ENCODE measurements at places on chromosomes 1 and 21. TPM values are rescaled to one million over a fixed set of nuclear protein-coding genes. Genes with fewer than 3 reads are reported as not detected.

DNA sequence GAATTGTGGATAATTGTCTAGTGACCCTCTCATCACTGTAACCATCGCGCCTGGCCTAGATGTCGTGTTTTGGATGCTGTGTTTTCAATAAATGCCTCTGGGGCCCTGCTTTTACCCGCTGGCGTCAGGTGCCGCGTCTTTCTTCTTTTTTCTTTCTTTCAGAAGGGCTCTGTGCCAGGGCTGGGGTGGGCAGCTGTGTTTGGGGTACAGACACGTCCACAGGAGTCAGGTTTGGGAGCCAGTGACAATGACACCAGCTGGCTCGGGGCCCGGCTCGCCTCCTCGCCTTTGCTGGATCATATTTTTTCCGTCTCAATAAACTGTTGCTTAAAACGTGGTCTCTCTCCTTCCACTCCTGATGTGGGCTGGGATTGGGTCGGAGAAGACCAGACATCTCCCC lies 16.1 kb downstream of the TMEM201 start:
- no peak for DNase-seq

Gene BCL2L15
- 1.3 TPM for total RNA-seq

Gene SPRR2B
- total RNA-seq, result not detected

Gene INKA2
- total RNA-seq, result 5.3 TPM
